CD4-positive, alpha-beta T cell treated with Interleukin-17A for 4 hours (primary cell): ENCODE measurements at places on chromosomes 16 and 17.

- no peak for DNase-seq
These were observed 13.4 kb downstream of the SMIM5 start for GRCh38 chr17:75646638-75646992.

DNA sequence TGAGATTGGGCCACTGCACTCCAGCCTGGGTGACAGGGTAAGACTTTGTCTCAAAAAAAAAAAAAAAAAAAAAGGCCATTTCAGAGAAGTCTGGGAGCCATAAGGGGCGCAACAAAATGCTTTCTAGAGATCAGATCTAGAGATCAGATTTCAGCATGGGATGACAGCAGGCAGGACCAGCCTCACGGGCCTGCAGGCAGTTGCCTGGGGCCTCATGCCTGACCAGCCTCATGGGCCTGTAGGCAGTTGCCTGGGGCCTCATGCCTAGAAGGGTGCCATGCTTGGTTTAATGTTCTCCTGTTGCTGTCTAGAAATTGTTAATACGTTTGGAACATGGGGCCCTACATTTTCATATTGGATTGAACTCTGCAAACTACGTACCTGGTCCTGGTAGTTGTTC is 59.4 kb downstream of the MARF1 start:
- DNase-seq, result no peak

DNA sequence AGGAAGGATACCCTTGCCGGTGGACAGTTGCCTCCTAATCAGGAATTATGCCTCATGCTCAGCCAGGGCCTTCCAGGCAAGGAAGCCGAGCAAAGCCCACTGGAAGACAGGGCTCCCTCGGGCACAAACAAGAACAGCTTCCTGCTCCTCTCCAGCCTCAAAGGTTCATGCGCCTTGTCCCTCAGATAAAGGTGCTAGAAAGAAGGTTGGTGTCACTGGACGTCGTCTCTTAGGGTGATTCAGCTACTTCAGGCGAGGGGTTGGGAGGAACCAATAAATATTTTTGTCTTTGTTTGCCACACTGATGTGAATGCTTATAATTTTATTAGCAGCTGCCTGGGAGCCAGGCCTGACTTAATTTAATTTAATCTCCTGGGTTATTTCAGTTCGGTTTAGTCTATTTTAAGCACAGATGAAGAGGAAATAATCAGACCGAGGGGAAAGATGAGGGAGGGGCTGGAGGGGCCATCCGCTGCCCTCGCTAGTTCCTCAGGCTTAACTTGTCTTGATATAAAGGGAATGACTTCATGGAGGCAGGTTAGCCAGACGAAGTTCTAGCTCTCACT is 171.8 kb upstream of the CACNG5 start:
- DNase-seq, result no peak

DNA sequence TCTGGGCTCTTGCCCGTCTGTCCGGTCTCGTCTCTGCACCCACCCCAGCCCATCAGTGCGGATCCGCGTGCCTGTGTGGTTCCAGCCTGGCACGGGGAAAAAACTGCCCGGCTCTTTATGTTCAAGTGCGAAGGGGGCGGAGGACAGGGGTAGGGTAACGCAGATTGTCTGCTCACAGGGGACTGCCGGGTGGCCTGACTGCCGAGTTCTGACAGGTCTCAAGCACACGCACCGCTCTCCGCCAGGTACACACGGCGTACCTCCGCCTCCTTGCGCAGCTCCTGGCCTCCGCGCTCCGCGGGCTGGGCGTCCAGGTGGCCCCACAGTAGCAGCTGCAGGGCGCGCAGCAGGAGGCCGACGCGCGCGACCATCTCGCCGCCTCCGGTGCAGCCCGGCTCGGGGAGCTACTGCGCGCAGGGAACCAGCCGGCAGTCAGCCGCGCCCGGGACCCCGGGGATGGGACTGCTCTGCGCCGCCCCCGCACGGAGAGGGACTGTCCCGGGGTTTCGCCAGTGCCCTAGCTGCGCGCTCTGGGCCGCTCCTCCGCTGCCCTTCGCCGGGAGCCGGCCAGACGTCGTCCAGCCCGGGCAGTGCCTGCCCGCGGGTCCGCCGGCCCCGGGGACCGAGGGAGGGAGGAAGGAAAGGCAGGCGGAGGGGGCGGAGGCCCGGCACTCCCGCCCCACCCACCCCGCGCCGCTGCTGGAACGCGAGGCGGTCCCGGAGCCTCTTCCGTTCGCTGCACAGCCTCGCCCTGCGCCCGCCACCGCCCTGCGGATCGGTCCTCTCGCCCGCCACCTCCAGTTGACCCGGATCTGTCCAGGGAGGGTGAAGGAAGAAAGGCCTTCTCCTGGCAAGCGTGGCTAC is at the start of gene MMP28:
Gene MMP28, minus strand, starts transcription at position 635 of the 864 bp plus-strand sequence. Its CDS starts 264 bp downstream, at position 371.
- DNase-seq, result peak; percentile 69

DNA sequence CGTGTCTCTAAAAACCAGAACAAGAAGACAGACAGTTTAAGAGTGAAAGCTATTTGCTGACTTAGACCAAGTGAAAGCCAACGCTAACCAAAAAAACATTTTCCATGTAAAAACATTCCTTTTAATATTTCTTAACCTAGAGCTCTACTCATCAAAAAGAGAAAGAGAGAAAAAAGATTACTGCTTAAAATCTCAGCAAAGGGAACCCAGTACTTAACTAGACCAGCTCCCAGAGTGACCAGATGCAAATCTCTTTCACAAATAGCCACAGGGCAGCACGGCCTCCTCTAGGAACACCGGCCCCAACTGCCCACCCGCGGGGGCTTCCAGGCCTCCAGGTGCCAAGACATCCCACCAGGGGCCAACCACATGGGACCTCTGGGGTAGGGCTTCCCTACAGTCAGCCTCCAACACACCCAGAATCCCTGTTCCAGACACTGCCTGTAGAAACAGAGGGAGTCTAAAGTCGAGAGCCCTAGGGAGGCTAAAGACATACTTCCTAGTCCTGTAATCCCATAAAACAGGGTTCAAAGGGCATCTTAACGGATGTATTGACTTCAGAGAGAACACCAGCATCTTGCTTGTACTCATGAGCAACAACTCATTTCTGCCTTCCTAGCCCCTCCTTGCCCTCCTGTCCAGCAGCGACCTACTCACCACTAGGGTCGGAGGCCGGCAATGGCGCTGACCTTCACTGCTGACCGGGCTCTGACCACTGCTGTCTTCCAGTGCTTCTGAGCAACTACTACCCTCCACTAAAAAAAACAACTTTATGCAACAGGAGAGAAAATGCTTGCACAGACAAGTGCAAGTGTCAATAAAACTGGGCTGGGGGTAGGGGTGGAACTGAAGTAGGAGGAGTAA is 21.3 kb downstream of the ZCCHC14 start:
- DNase-seq, result no peak
